ENCODE measurements at places on chromosomes 5 and 9.

DNA sequence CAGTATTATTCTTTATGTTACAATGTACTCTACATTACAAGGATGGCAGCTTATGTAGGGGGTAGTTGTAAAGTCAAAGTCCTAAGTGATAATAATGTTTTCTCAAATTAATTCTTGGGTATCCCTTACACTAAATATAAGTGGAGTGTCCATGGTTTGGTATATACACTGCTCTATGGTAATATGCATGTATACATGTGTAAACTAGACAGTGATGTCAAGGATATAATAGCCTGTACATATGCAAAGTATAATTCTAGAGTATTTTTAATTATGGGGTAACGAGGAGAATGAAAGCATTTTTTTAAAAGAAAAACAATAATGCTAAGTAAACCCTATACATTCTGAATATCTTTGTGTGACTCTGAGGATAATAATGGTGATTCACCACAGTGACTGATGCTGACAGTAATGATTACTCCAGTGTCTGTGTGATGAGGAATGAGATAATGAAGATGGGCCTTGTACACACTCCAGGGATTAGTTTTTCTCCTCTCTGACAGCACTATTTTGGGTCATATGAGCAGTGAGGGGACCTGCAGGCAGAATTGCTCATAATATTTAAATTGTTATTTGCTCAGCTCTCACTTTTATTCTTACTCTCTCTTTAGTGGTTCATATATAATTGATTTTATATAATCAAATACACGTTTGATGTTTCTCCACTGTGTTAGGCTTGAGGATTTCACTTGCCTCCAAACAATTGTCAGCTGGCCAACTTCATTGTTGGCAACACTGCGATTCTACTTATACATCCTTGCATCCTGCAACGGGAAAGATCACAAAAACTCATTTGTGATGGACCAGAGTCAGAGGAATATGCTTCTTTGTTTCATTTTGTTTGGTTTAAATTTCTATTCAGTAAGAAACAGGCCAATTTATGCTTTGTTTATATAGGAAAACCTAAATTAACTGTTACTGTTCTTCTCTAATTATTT, 88.2 kb downstream of the NREP start:
- DNase-seq = no peak

DNA sequence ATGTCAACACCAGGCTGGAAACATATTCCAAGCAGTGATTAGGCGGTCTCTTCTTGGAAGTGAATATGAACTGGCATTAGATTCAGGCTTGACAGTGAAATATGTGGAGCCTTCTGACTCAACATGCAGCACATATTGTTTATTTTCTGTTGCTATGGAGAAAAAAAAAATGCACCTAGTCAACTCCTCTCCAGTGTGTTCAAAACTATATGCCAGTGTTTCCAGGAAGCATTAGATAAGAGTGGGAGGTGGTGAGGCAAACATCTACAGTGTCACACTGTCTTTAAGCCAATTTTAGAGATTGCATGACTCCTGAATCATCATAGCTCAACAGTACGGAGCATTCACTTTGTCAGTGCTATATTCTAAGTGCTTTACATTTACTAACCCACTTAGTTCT, 117.9 kb downstream of the HCN1 start:
- no peak for DNase-seq

DNA sequence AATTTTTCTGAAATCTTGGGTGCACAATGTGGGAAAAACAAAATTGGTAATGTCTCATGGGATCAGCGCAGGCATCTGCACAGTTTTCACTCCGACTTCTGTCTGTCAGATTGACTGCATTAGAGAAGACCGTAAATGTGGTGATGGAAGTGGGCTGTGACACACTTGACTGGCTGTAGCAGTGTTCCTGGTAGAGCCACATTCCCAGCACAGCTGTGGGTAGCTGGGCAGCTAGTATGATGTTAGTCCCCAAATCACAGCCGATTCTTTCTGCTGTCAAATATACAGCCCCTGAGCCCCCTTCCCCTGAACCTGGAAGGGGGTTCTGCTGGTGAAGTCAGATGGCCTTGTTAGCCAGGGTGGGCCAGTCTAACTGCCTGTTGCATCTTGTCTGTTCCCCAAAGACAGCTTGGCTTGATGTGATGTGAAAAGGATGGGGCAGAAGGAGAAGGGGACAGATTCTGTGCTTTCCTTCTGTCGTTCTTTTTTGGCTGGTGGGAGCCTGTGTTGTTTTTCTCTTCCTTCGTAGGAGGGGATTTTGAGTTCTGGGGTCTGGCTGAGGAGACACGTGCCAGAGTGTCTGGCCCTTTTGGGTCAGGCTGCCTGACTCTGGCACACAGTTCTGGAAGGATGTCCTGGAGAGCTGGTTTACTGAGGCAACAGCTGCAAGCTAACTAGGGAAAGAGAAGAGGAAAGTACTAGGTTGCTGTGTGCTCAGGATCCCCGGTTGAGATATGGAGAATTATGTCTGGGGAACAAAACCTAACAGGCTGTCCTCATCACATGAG, 66.4 kb upstream of the SPRY4 start:
- no peak for DNase-seq

DNA sequence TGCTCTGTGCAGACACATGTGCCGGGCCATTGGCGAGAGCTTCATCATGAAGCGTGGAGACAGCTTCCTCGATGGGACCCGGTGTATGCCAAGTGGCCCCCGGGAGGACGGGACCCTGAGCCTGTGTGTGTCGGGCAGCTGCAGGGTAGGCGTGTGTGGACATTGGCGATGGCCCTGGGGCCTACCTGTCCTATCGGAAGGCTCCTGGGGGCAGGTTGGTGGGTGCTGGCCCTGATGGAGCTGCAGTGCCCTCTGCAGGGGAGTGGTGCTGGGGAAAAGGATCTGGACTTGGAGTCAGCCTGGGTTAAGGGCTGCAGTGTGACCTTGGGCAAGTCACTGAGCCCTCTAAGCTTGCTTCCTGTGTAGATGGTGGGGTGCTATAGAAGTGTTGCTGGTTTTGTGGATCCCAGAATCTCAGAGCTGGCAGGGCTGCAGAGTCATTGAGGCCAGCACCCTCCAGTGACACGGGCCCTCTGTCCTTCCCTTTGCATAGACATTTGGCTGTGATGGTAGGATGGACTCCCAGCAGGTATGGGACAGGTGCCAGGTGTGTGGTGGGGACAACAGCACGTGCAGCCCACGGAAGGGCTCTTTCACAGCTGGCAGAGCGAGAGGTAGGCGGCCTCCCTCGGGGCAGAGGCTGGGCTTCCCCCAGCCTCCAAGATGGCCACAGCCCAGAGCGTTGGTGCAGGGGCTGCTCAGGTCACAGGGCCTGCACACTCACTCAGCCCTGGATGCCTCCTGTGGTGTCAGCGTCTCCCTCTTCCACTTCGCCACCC, 15.8 kb downstream of the ADAMTS13 start:
- no peak for DNase-seq

- no peak for DNase-seq
Observed at GRCh38 chr9:131840751-131841702, 101.2 kb upstream of the RAPGEF1 start.

DNA sequence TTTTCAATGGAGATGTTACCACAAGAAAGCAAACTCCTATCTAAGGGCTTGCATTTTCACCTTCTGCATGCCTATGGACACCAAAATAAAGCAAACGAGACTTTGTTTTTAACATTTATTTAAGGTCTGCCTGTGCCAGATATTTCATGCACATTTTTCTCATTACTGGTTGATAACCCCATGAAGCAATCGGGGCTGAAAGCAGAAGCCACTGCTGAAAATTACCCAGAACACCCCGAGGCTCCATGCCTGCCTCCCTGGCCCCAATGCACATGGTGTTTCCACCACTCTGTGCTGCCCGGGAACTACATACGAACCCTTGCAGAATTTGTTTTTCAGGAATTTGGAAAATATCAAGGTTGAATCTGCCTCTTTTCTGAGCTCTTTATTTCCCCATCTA, 240.1 kb downstream of the NR2F1-AS1 start:
- DNase-seq = no peak

GRCh38 chr5:172266676-172267092, 16.9 kb downstream of the UBTD2 start:
- DNase-seq = no peak

DNA sequence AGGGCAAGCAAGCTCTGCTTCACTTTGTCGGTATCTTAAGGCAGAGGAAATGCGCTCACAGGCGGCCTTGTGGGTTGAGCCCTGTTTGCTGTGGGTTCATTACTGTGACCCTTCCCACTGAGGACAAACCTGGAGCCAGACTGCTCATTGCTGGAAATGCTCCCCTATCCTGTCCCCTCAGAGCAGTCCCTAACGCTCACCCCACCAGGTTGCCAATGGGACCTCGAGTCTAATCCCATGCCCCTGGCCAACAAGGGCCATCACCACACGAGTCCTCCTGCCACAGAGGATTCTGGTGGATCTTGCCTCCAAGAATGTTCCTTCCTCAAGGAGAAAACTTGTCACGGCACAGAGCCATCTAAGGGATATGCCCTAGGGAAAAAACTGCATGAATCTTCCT, 14.6 kb downstream of the IPPK start:
- no peak for DNase-seq

- no peak for DNase-seq
Observed at GRCh38 chr5:3811116-3811515, 215.5 kb downstream of the IRX1 start.

DNA sequence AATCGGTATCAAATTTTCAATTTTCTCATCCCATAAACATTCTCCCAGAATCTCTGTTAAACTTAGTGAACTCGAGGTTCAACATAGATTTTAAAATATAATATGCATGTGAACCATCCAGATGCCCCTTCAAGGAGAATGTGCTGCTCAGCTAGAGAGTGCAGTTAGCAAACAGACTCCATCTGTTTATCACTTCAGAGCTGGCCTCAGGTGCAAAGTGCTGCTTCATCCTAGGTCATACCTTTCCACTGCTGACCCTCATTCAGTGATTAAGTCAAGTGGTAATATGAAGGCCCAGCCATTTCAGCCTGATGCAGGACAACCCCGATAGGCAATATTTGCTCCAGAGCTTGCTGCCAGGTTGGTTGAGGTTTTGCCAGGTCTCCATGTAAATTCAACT, 339.0 kb upstream of the POU5F2 start:
- no peak for DNase-seq

DNA sequence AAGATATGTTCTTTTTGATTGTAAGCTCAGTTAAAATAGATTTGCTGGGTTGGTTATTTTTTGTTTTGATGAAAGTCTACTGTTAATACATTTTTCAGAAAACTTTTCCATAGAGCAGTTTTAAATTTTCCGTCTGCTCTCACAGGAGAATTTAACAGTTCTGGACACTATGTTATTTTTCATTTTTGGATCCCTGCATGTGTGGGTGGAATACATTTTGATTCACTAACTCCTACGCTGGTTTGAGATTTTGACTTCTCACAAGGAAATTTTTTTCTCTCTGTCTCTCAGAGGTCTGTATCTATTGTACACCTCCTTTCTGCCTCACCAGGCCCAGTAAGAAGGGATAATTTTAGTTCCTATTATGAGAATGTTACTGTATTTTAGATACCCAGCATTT, 502.4 kb downstream of the CDH10 start:
- no peak for DNase-seq

- no peak for DNase-seq
Observed at GRCh38 chr5:6583049-6583880, 49.6 kb downstream of the NSUN2 start.

DNA sequence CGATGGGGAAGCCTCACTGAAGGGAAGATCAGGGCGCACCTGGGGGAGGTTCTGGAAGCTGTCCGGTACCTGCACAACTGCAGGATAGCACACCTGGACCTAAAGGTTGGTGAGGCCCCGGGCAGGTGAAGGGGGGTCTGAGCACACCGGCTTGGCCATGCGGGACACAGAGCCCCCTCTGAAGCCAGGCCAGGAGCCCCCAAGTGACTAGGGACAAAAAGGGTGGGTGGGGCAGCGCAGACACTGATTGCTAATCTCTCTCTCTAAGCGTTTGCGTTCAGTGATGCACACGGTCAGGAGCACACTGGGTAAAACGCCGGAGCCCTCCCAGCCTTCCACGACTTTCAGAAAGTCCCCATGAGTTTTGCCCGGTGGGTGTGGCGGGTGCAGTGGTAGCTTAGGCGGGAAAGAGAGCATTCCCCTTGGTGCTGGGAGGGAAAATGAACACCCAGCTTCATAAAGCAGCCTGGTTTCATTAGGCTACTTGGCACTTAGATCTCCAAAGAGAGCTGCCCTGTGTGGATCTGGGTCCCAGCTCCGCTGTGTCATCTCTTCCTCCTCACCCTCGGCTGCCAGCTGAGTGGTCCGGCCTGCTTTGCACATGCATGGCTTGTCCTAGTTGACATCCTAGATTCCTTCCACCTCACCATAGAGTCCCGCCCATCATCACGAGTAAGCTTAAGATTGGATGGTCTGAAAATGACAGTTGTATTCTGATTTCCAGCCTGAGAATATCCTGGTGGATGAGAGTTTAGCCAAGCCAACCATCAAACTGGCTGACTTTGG, 74.2 kb upstream of the OTULINL start:
- no peak for DNase-seq

GRCh38 chr5:36125868-36126267, 25.8 kb downstream of the LMBRD2 start:
- DNase-seq = no peak

- DNase-seq = no peak
Observed at GRCh38 chr5:30523061-30523460, 670.4 kb upstream of the CDH6 start.

GRCh38 chr5:132102101-132102701, 28.6 kb downstream of the CSF2 start:
- no peak for DNase-seq

Data from activated CD4-positive, CD25-positive, alpha-beta regulatory T cell (primary cell).